ENCODE measurements at places on chromosomes 13 and 19.

DNA sequence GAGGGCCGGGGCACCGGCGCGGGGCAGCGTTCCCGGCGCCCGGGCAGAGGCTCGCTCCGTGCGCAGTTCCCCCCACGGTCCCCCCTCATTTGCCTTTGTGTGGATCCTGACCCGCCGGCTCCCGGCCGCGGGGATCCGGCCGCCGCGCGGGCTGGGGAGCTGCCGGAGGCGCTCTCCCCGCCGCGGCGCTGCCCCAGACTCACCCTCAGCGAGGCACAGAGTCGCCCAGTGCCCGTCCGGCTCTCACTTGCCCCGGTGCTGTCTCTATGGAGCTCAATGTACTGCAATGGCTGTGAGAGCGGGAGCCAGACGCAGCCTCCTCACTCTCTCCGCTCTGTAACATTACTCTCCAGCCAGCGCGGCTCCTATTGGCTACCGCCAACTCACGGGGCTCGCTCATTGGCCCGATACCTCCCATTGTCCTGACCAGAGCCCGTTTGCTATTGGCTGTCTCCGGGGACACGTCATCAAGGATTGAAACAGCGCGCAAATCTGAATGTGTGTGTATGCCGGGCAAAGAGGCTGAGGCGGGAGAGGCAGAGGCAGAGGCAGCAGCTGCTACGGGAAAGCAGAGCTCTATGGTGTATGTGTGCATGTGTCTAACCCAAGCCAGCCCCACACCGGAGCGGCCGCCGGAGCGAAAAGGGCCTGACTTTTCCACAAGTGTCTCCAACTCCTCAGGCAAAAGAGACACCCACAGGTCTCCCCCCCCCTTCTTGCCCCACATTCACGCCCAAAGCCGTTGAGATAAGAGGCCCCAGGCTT lies at the start of gene HMGB1:
Gene HMGB1 (minus strand): TSS at position 344 of the 765 bp plus-strand sequence. CDS start 2,256 bp downstream, outside the sequence.
- DNase-seq, result peak; percentile 98

- no peak for DNase-seq
Measured at GRCh38 chr19:37333457-37333856, 37.4 kb upstream of the ZNF527 start.

GRCh38 chr13:112942689-112943308 lies 26.2 kb upstream of the MCF2L start:
- peak; percentile 82 for DNase-seq

- no peak for DNase-seq
Measured at GRCh38 chr13:45356966-45357672, 16.1 kb upstream of the TPT1 start.

GRCh38 chr13:80035096-80035495 lies 305.8 kb downstream of the SPRY2 start:
- DNase-seq, result no peak

DNA sequence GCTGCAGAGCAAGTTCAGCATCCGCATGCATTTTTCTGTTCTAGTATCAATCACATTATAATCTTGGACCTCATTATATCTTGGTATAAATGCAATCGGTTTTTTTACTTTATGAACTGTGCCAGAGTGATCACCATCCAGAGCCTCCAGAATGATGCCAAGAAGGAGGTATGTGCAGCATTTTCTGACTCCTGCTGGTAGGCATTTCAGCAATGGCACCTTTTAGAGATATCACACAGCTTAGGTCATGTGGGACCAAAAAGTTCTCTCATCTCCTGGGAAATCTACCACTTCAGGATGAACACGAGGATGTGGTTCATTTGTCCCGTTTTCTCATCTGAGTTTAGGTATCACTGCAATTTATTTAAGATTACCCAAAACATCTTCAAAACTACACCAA lies 220.4 kb downstream of the VWA8 start:
- no peak for DNase-seq

DNA sequence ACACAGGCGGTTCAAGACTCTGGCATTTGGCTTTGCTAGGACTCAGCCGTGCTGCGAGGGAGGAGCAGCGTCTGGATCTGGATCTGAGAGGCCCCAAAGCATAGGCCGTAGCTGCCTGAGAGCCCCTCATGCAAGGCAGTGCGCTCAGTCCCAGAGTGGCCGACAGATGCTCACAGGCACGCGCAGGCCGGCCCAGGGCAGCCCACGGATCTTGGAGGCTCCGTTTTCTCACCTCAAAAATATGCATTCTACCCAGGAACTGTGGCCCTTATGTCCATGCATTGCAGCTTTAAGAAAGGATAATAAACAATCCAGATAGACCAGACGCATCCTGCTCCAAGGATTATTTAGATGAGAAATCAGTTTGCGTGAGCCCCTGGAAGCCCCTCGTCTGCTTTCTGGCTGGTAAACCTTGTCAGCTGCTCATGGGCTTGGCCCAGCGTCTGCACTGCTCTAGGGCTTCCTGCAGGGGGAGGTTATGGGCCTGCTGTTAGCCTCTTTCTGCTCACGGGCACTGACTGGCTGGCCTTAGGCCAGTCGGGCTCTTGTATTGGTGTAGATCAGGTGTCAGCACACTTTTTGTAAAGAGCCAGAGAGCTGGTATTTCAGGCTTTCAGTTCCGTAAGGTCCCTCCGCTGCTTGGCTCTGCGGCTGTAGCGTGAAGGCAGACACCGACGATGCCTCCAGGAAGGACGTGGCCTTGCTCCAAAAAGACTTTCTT lies 24.2 kb downstream of the TEX29 start:
- DNase-seq, result peak; percentile 72

GRCh38 chr19:38615007-38615581 lies 2.7 kb downstream of the MAP4K1 start:
- DNase-seq, result no peak

GRCh38 chr13:76797361-76797760 lies 88.8 kb downstream of the KCTD12 start:
- DNase-seq, result no peak

GRCh38 chr13:61486496-61486895 lies 70.8 kb upstream of the PCDH20 start:
- DNase-seq, result no peak

DNA sequence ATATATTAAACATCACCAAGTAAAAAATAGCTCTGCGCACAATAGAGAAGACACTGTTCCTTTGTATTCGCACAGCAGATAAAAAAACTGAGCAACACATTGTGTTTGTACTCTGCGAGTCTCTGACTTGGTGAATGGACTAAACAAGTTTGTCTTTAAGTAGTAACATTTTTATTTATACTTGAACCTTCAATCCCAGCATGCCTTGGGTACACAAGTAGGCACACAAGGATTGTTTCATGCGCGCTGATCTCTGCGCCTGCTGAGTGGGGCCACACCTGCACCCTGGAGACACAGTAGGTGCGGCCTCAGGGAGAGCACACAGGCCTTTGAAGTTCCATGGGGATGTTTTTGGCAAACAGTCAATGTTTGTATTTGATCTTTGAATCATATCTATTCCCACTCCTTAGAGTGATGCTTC lies 318.9 kb downstream of the MYO16 start:
- peak; percentile 35 for DNase-seq
